ENCODE measurements at places on chromosomes 4 and X.

GRCh38 chrX:115147220-115147619 is 42.0 kb upstream of the RBMXL3 start:
- H3K4me1 ChIP-seq: no peaks in the 10 kb centered on the region
- DNase-seq: no peak
- H3K27me3 ChIP-seq: no peaks in the 10 kb centered on the region
- H3K4me3 ChIP-seq: no peak overlapping the region
- no peaks in the 10 kb centered on the region for H3K36me3 ChIP-seq
- no peak overlapping the region for H3K27ac ChIP-seq

- no peaks in the 10 kb centered on the region for H3K4me1 ChIP-seq
- no peak overlapping the region for H3K27ac ChIP-seq
- peak; percentile 23 for DNase-seq
- H3K4me3 ChIP-seq: no peak overlapping the region
- H3K36me3 ChIP-seq: no peaks in the 10 kb centered on the region
Observed at GRCh38 chrX:32530802-32531403, 680.4 kb downstream of the DMD start.

DNA sequence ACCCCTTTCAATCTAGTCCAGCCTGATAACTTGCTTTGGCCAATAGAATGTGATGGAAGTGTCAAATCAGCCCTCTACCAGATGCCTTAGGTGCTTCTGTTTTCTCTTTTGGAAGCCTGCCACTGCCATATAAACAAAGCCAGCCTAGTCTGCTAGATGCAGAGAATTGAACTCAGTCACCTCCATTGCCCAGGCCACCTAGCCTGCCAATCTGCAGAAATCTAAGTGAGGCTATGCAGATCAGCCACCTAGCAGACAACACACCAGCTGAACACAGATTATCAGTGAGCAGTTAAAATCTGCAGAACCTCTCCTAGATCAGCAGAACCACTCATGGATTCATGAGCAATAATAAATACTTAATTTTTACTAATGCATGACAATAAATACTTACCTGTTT is 1108.2 kb downstream of the PCDH18 start:
- H3K27ac ChIP-seq: no peak overlapping the region
- no peaks in the 10 kb centered on the region for H3K27me3 ChIP-seq
- DNase-seq: no peak
- no peaks in the 10 kb centered on the region for H3K4me1 ChIP-seq
- H3K36me3 ChIP-seq: no peaks in the 10 kb centered on the region
- no peak overlapping the region for H3K4me3 ChIP-seq

DNA sequence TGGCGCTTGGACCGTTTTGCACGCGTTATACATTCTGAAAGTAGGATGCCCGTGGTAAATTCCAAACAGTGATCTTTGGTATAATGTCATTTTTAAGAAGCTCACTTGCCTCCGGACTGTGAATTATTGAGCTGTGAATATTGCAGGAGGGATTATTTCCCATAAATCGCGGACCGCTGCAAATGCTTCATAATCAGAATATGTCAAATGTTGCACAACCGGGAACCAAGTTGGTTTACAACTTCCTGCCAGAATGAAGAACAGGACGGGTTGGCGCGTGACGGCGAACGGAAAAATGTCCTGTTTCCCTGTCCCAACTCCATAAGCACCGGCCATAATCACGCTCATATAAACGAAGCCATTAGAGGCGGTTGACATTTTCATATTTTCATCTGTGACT is 67.6 kb downstream of the SHOX start:
- no peak overlapping the region for H3K27ac ChIP-seq
- no peak for DNase-seq
- no peaks in the 10 kb centered on the region for H3K36me3 ChIP-seq
- no peak overlapping the region for H3K4me3 ChIP-seq
- no peaks in the 10 kb centered on the region for H3K27me3 ChIP-seq

DNA sequence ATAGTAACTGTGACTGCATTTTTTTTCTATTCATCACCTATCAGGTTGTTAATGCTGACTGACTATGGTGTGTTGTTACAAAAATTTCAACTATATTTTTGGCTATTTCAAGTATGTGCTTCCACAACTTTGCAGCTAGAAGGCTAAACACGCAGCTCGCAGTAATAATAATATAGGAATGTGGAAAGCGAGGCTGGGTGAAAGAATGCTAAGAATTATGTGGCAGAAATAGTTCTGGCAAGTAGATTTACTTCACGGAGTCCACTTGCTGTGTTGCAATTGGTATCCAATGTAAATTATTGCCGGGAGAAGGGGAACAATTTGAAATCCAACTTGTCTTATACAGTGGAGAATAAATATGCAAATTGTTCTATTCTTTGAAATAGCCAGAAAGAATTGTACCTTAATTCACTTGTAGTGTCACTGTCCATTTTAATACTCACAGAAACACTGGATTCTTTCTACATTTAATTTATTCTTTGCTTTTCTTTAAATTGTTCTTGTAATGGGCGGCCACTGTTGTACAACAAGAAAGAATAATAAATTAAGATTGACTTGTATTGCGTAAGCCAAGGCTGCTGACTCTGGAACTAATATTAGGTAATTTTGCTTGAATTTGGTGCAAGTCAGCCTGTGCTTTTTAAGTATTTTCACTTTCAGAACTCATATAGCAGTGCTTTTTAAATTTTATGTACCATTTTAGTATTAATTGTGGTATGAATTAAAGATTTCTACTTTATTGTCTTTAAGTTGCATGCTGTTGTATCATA is 154.9 kb downstream of the FRMPD4 start:
- no peaks in the 10 kb centered on the region for H3K27me3 ChIP-seq
- no peak overlapping the region for H3K27ac ChIP-seq
- no peak overlapping the region for H3K4me3 ChIP-seq
- H3K36me3 ChIP-seq: no peaks in the 10 kb centered on the region

DNA sequence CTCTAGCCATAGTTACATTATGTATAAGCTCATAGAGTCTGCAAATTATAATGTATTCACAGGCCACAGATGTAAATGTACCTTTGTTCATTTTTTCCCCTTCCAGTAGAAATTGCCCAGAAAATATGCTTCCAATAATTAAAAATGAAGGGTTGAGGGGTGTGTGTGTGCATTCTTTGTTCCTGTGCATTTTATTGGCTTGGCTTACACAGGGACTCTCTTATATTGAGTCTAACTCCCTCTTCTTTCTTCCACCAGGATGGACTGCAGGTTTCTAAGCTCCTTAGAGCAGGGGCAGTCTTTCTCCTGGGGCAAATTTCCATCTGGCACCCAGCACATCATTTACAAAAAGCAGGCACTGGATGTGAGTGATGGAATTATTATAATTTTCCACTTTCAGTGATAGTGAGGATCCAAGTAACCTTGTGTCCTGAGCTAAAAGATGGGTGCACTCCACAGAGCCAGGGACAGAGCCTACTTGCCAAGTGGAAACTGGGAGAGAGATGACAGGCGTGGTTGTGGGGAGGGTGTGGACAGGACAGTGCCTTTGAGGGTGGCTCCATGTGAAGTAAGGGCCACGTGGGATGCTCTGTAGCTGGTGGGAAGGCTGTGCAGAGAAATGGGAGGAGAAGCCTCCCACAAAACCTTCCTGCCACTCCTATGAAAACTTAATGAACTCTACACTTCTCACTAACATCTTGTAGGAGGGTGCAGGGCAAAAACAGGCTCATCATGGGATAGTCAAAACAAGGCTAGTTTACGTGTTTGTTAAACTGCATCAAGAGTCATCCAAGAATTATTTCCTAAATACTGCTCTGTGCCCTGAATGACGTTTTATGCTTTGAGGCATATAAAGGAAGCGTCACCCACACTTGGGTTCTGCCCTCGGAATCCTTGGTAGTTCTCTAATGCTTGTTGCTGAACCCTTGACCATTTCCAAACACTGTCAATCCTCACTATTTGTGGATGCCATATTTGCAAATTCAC is 16.0 kb downstream of the IGFBP7 start:
- H3K4me1 ChIP-seq: peaks cover 14% of the 10 kb centered on the region
- no peak overlapping the region for H3K27ac ChIP-seq
- no peaks in the 10 kb centered on the region for H3K27me3 ChIP-seq
- no peak overlapping the region for H3K4me3 ChIP-seq

- H3K36me3 ChIP-seq: no peaks in the 10 kb centered on the region
- H3K4me3 ChIP-seq: no peak overlapping the region
Observed at GRCh38 chrX:111445485-111445884, 33.5 kb upstream of the DCX start.

DNA sequence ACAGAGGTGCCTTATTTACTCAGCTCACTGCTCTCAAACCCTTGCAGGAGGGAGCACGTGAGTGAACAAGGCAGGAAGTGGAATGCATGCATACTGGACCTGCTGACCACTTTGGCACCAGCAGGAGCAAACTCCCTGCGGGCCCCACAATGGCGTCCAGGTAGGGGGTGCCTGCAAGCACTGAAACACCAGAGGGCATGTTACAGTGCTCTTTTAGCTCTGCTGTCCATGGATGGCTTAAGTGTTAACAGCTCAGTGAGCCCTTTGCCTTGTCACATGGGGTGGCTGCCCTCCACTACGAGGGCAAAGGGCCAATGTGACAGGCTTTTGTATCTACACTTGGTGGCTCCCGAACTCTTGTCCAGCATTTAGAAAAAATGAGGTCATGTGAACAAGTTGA is 199.5 kb upstream of the UGT8 start:
- H3K36me3 ChIP-seq: no peaks in the 10 kb centered on the region
- H3K27me3 ChIP-seq: no peaks in the 10 kb centered on the region
- no peaks in the 10 kb centered on the region for H3K4me1 ChIP-seq
- H3K27ac ChIP-seq: no peak overlapping the region

DNA sequence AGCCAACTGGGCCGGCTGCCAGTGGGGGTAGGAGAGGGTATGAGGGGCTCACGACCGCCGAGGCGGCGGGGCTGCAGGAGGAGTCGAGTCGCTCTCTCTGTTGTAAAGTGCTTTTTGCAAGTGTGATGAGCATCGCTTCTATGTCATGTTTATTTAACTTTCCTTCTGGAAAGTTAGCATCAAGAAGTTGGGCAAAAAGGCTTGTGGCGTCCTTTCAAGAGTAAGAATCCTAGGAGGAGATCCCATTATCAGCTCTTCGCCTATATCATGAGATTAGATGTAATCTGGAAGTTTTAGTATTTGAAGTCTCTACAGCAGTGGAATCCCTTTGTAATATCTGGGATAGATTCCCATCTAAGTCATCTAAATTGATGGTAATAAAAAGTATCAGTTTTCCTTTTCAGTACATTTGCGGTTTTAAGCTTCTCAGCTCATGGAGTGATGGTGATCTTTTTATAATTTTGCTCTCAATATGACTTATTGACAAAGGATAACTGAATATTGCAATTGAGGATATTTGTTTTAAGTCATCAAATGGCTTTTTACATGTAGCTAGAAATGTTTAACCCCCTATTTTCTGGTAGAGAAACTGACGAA is 1.7 kb downstream of the GALNT7 start:
- no peaks in the 10 kb centered on the region for H3K27me3 ChIP-seq
- DNase-seq: peak; percentile 46
- H3K4me1 ChIP-seq: peaks cover 16% of the 10 kb centered on the region
- H3K4me3 ChIP-seq: peak overlapping the region; percentile 51

GRCh38 chrX:86436116-86436515 is 287.9 kb downstream of the DACH2 start:
- H3K4me1 ChIP-seq: no peaks in the 10 kb centered on the region
- DNase-seq: no peak
- H3K4me3 ChIP-seq: no peak overlapping the region
- H3K27ac ChIP-seq: no peak overlapping the region

DNA sequence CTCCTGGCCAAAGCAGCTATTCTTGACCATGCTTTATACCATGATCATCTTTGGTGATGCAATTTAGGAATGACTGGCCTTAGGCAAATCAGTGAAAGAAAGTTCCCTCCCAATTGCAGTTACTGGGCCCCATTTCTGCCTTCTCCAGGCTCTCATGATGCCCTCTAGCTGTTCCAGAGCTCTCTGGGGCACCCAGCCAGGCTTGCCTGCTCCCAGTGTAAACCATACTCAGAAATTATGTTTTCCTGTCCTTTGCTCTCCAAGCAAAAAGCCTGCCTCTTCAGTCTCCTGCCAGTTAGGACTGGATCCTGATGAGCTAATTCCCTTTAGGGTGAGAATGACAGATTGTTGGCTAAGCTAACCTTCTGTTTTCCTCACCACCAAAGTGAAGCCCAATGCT is 85.3 kb upstream of the RBPJ start:
- DNase-seq: no peak
- no peaks in the 10 kb centered on the region for H3K36me3 ChIP-seq
- no peak overlapping the region for H3K27ac ChIP-seq
- no peaks in the 10 kb centered on the region for H3K27me3 ChIP-seq
- no peak overlapping the region for H3K4me3 ChIP-seq

GRCh38 chrX:69372435-69372834 is 131.7 kb upstream of the NALF2 start:
- no peak overlapping the region for H3K27ac ChIP-seq
- DNase-seq: no peak
- H3K27me3 ChIP-seq: no peaks in the 10 kb centered on the region
- no peaks in the 10 kb centered on the region for H3K4me1 ChIP-seq
- no peak overlapping the region for H3K4me3 ChIP-seq

DNA sequence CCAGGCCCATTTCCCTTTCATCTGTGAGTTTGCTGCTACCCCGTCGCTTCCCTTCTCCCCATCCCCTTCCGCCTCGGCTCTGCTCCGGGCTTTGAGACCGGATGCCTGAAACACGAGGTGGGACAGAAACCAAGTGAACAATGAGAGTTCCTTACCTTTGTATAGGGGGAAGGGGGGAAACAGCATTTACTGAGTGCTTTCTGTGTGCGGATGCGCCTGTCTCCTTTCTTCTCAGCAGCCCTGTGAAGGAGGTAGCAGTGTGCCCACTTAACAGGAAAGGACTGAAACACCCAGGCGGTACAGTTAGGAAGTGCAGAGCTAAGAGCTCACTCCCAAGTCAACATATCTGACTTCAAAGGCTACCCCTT is 43.2 kb upstream of the TMSB15B start:
- peak; percentile 65 for DNase-seq
- no peaks in the 10 kb centered on the region for H3K27me3 ChIP-seq
- H3K4me1 ChIP-seq: peaks cover 26% of the 10 kb centered on the region
- no peaks in the 10 kb centered on the region for H3K36me3 ChIP-seq

- no peak for DNase-seq
- H3K4me3 ChIP-seq: no peak overlapping the region
- no peaks in the 10 kb centered on the region for H3K27me3 ChIP-seq
- H3K4me1 ChIP-seq: no peaks in the 10 kb centered on the region
- H3K27ac ChIP-seq: no peak overlapping the region
Observed at GRCh38 chr4:25792876-25793275, 69.9 kb downstream of the SEL1L3 start.

DNA sequence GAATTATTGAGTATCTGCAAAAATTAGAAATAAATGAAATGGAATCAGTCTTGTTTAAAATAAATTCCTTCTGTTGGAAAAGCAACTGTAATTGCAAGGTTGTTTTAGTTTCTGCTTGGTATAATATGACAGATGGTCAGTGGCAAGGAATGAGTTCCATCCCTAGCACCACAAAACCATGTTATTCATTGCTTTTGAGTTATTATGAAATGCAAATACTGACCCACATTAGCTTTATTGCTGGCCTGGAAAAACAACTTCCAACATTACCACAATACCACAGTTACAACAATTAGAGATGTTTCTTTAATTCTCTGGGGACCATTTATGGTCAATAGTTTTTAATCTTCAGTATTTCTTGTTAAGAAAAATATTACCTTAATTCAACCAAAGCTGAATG is 194.4 kb downstream of the TMA16 start:
- no peak overlapping the region for H3K4me3 ChIP-seq
- H3K27me3 ChIP-seq: no peaks in the 10 kb centered on the region
- no peak overlapping the region for H3K27ac ChIP-seq
- DNase-seq: no peak
